GM04503 (cell line): ENCODE measurements at places on chromosomes 12 and 14.

DNA sequence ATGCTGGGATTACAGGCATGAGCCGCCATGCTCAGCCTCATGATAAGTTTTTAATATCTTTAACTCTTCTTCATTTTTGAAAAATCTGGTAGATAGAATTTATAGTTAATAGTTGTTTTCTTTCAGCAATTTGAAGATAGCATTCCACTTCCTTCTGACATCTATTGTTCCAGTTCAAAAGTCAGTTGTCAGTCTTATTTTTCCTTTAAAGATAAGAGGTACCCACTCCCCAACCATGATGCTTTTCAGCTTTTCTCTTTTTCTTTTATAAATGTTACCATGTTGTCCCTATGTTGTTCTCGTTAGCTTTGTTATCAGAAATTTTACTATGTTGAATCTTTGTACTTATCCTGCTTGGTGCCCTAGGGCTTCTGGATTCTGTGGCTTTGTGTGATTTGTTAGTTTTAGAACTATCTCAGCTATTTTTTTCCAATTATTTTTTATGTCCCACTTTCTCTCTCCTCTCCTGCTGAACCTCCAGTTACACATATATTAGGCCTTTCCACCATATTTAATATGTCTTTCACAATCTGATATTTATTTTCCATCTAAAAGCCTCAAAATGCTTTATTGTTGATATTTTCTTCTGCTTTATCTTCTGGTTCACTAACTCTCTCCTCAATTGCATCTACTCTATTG lies 181.6 kb upstream of the FOXN3 start:
- DNase-seq, result no peak

DNA sequence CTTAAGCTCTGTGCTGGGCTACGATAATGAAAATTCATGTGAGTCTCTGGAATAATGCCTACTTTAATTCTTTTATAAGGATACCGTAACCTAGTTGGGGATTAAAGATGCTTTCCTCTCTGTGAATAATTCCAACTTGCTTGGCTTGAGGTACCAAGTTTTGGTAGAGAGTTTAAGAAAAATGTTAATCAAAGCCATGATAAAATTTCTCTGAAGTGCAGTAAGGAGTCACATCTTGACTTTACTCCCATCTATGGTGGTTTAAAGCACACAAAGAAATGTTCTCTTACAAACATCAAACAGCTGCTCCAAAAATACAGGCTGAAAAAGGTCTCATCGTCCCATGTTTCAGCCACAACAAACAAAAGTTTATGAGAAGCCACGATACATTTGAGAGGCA lies 284.8 kb upstream of the TBX3 start:
- DNase-seq, result no peak

- no peak for DNase-seq
Measured at GRCh38 chr12:86286119-86286518, 29.9 kb upstream of the MGAT4C start.

DNA sequence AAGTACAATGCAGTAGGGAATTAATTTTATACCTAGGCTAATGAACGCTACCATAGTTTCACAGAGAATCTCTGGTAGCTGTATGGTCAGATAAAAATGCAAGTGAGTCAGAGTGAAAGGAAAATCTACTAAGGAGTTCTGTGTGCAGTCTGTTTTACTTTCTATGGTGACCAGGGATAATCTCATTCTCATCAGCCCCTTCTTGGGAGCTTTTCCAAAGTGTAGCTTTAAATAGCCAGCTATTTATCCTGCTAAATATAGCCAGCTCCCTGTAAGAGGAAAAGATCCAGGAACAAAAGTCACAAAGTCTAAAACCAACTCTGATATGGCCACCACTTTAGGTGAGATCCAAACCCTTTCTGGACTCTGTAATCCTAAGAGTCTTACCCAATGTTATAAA lies 75.5 kb downstream of the TMEM116 start:
- DNase-seq, result peak; percentile 26
